ENCODE measurements at places on chromosomes 4 and X.

- no peak for DNase-seq
Observed at GRCh38 chr4:112431158-112431557, 84.8 kb downstream of the NEUROG2 start.

DNA sequence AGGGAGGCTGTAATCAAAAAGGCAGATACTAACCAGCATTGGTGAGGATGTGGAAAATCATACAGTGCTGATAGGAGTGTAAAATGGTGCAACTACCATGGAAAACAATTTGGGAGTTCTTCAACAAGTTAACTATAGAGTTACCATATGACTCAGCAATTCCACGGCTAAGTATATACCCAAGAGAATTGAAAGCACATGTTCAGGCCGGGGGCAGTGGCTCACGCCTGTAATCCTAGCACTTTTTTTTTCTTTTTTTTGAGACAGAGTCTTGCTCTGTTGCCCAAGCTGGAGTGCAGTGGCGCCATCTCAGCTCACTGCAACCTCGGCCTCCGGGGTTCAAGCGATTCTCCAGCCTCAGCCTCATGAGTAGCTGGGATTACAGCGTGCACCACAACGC is 15.0 kb upstream of the CD99L2 start:
- DNase-seq: no peak

GRCh38 chr4:138225477-138225876 is 16.7 kb downstream of the SLC7A11 start:
- DNase-seq: no peak

DNA sequence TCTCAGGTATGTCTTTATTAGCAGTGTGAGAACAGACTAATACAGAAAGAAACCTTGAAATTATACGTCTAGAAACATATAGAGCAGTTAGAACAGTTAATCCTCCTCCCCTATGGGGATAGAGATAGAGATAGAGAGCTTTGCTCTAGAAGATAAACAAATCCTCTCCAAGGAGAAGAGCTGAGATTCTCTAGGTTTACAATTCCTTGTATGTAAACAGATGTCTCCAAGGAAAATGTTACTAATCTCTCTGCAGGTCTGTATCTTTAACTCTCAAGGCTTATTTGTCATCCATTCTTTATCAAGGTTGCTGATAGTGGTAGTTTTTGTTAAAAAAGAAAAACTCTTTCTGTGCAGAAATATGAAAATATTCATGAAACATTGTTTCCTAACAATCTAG is 282.1 kb upstream of the GIMD1 start:
- no peak for DNase-seq

- no peak for DNase-seq
Observed at GRCh38 chr4:41600243-41600912, 62.4 kb downstream of the LIMCH1 start.

GRCh38 chr4:180913750-180914149 is 1329.5 kb upstream of the TENM3 start:
- no peak for DNase-seq

GRCh38 chrX:39159921-39160507 is 358.8 kb downstream of the MID1IP1 start:
- DNase-seq: no peak

GRCh38 chr4:76607846-76608245 is 172.8 kb downstream of the SHROOM3 start:
- DNase-seq: no peak

DNA sequence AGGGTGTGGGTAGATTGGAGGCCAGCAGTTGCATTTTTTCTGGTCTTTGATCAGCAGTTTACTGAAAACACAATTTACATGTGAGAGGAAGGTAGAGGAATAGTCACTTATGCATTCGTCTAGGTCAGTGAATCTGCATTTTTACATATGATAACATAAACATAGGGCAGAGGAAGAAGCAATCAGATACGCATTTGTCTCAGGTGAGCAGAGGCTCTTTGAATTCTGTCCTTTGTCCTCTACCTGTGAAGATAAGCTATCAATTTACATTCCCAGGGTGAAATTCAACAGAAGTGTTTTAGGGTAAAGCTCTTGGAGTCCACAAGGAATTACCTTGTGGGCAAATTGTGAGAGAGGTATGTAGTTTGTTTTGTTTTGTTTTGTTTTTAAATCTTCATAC is 306.5 kb downstream of the MAGEB5 start:
- DNase-seq: no peak

DNA sequence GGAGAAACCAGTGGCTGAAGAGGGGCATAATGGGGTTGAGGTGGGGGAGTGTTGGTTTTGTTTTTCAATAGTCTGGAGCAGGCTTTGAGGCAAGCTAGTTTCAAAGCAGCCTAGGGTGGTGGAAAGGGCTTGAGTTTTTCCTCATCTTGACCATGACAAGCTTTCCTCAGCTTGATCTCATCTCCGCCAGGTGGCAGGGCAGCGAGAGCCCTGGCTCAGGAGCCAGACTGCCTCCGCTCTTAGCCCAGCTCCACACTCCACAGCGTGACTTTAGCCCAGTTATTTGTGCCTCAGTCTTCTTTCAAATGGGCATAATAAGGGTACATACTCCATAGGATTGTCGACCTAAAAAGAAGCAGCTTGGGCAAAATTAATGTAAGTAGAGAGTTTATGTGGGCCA is 29.9 kb upstream of the SOWAHD start:
- DNase-seq: no peak

DNA sequence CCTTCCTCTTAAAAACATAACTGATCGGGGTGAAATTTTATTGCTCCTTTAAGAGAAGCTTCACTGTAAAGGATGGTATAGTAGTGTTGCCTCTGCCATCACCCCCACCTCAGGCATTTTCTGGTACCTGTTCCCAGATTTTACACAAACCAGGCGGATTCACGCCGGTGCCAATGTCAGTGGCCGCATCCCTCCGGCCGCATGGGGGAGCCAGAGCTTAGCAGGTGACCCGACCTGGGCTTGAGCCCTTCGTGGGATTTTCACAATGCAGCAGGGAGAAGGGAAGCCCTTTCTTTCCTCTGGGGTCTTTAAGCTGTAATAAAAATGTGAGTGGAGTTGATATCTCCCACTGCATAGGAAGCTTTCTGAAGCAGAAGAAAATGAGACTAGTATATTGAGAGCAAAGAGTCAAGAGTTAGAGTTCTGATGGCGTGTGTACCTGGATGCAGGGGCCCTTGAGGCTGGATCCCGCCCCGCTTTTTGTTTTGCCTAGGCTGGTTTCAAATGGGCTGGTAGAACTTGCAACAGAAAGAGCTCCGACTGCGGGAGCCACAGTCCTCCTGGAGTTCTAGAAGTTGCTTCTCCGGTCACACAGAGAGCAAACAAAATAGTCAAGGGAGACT is 59.4 kb downstream of the POLR2B start:
- DNase-seq: no peak

DNA sequence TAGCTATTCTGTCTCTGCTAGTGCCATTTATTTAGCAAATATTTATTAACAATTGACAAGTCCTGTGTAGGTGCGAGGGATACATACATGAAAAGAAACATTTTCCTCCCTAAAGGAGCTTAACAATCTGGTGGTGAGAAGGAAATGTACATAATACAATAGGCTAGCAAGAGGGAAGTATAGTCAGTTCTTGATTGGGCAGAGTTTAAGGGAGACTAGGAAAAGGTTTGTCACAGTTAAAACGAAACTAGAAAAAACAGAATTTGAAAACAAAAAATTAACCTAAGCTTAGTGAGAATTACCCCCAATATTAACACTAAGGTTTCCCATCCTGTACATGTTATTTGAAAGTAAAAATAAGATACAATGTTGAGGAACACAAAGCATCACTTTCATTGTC is 8.6 kb upstream of the MAML3 start:
- no peak for DNase-seq

GRCh38 chr4:85102606-85103005 is 136.1 kb upstream of the WDFY3 start:
- DNase-seq: no peak

- no peak for DNase-seq
Observed at GRCh38 chr4:127844601-127845116, 36.0 kb upstream of the PLK4 start.

DNA sequence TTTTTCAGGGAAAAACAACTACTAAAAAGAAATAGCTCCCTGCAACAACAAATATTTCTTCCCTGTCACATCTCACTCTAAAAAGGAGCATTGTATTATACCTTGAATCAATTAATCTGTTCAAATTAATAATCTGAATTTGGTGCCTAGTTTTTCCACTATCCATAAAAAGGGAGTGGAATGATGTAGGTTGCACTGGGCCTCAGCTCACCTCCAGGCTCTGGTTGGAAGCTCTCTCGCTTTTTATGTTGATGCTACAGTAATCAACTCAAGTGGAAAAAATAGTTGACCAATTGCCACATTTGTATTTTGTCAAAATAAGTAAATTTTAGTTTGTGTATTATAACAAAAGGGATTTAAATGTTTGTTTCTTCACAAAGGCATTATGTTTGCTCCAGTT is 126.1 kb downstream of the MAD2L1 start:
- DNase-seq: no peak

GRCh38 chrX:124293810-124294209 is 38.6 kb upstream of the TEX13D start:
- DNase-seq: no peak

DNA sequence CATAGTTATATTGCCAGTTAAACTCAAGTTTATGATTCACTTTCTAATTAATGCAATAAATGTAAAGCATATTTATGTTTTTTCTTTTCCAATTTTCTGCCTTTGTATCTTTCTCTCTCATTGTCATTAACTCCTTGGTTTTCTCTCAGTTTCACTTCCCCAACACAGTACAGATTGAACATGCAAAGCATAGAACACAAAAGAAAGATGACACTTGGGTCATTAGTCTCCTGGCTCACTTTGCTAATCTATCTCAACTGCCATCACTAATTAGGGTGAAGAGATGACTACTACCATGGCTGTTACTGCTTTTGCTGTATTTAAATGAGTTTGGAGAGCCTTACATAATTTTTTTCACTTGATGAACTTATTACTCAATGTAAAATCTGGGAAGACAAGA is 12.3 kb upstream of the NAA11 start:
- DNase-seq: no peak

GRCh38 chrX:154436983-154437752 is at the start of gene GDI1:
GDI1 (plus strand) TSS chrX:154437154; CDS start chrX:154437255, 101 bp downstream.
- no peak for DNase-seq

DNA sequence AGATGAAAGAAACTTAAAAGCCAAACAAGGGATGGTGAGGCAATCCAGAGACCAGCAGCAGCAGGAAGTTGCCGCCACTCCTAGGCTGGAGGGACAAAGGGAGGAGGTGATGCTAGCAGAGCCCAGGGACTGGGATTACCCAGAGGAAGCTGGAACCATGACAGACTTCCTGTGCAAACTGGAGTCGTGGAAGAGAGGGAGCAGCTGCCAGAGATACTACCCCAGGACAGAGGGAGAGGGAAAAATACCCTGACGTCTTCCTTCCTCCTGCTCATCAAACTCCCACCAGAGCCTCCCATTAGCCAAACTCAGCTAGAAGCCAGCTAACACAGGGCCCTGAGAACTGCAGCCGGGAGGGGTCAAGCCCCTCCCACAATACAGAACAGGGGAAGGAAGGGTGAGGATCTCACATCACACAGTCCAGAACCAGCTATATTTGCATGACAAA is 101.2 kb upstream of the KLF3 start:
- DNase-seq: peak; percentile 30

DNA sequence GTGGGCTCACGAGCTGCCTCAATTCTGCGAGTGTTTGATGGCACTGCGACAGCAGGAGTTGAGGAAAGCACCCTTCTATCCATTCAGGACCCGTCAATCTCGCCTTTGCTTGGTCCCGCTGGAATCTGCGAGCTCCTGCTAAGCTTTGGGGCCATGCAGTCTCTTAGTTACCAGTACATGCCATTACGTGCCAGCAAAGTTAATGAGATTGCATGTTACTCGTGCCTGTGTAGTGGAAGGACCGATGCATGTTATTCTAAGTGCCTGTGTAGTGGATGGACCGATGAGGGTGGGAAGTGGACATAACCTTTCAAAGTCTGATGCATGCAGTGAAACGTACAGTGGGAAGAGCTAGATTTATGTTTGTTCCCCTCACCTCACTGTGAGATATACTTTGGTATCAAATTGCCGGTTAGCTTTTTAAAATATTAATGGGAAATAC is 569 bp downstream of the RPS3A start:
- no peak for DNase-seq

GRCh38 chr4:10635091-10635490 is 49.5 kb downstream of the CLNK start:
- DNase-seq: no peak

DNA sequence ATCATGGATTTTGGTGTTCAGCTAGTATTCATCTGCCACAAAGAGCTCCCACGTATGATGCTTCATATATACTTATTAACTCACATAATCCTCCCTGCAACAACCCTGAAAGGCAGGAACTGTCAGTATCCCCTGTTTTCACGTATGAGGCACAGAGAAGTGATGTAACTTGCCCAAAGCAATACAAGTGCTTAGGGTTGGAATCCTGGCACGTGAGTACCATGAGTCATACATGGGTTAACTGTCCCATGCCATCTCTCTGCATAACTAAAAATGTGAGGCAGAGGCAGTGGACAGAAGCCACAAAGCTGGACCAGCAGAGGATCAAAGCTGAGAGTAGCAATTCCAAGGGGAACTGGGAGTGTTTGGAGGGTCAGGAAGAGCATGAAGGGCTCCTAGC is 35.7 kb upstream of the EGFL6 start:
- no peak for DNase-seq

DNA sequence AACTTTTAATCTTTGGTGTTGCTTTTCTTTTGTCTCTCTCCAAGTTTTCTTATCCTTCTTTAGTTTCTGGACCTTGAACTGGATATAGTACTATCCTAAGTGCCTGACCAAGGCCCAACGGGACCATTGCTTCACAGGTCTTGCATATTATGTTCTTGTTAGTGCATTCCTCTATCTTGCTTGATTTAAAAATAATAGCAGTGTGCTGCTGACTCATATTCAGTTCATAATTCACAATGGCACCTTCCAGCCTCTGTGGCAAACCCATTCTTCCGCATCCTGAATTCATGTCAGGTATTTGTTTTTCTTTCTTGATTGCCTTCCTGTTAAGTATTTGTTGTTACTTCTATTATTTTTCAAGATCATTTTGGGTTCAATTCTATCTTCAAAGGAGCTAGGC is 197.1 kb upstream of the GIMD1 start:
- no peak for DNase-seq

- no peak for DNase-seq
Observed at GRCh38 chr4:93825551-93826216, 2.9 kb upstream of the ATOH1 start.

DNA sequence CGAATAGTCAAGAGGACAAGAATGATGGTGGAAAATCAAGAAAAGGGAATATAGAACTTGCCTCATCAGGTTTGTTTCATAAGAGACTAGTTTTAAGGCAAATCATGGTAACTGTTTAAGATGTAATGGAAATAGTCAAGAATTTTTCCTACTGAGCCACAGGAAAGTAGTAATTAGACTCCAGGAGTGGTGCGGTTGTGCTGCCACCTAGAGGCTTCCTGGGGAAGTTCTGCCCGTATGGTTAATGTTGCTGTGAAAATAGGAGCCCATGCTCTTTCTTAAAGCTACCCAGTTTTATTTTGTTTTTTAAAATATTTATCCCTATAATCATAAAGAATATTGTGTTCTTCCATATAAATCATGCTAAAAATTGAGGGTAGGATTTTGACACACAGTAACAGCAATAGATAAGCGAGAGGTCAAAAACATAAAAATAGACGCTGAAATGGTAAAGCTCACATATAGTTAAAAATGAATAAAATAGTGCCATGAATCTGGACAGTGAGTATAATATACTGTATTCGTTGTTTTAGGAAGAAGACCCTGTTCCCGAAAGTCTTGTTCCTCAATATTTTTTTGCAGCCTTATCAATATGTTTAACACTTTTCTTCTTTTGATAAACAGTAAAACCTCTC is 87.0 kb downstream of the PHOX2B start:
- peak; percentile 21 for DNase-seq

Data from CMK (cell line).